COR-L47 (cell line): ENCODE measurements at places on chromosomes 3 and 15.

- DNase-seq: peak; percentile 54
Measured at GRCh38 chr3:143124601-143125520, 5.3 kb downstream of the CHST2 start.

- DNase-seq: no peak
Measured at GRCh38 chr3:173711619-173712018, 314.1 kb downstream of the NLGN1 start.

GRCh38 chr15:50485389-50485788 is 61.1 kb downstream of the USP50 start:
- no peak for DNase-seq

- DNase-seq: no peak
Measured at GRCh38 chr3:58421004-58421403, 12.6 kb downstream of the PDHB start.

GRCh38 chr3:89851974-89852621 is 744.7 kb downstream of the EPHA3 start:
- no peak for DNase-seq
